Activated CD4-positive, alpha-beta T cell treated with anti-CD3 and anti-CD28 coated beads, Interleukin-2, amount 10 ng/mL, durations not matched to agents 24 days and 14 days (primary cell): ENCODE measurements at places on chromosomes 4 and X.

DNA sequence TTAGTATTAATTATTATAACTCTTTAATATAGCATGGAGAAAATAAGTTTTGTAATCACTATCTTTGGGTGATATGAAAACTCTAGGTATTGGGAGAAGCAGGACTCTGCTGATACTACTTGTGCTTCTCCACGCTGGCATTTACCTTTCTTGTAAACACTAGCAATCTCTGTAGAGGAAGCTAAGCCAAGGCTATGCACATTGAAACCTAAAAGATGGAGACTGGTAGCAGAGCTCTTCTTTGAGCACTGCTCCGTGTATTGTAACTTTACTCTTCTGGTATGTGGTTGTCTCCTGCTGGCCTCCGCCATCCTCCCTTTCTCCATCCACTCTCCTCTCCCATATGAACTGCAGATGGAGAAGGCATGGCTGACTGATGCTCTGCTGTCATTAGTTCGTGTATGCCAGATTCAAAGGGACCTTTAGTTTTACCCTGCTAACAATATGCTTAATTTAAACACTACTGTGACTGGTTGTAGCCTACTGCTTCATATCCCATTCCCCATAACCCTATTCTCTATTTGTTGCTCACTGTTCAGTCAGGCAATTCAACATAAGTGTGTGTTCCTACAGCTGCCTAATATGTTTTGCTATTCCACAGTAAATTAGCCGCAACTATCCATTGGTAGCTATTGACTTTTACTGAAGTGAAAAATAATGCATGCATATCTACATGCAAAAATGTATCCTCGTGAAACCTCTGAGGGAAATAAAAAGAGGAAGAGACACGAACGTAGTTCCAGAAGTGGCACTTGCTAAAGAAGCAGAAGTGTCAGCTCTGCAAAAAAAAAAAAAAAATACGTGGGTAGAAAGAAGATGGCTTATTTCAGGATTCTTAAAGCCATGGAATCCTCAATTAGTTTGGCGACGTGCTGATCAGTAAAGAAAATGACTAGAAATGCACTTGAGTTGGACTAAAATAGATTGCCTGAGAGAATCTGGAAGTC is 55.6 kb upstream of the CCSER1 start:
- no peak for DNase-seq

DNA sequence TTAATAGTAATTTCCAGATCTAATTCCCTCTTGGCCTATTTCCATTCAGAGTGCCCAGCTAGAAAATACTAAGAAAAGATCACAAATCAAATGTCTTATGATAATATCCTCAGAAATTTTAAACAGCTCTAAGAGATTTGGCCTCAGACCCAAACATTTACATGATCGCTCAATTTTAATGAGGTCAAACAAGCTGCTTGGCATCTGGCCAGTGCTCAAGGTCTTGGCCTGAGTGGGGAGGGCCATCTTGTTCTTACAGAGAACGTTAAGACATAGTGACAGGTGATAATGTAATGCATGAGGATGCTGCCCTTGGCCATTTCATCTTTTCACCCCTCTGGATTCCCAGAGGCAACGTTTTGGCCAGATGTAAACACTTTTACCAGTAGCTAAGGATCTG is 159.2 kb upstream of the SLC7A11 start:
- no peak for DNase-seq

- no peak for DNase-seq
These were observed 410.1 kb downstream of the HNRNPD start for GRCh38 chr4:81963763-81964020.

- DNase-seq = no peak
These were observed 312.5 kb upstream of the HS3ST1 start for GRCh38 chr4:11741190-11741652.

- DNase-seq = no peak
These were observed 113.0 kb upstream of the SH3RF1 start for GRCh38 chr4:169383724-169384123.

DNA sequence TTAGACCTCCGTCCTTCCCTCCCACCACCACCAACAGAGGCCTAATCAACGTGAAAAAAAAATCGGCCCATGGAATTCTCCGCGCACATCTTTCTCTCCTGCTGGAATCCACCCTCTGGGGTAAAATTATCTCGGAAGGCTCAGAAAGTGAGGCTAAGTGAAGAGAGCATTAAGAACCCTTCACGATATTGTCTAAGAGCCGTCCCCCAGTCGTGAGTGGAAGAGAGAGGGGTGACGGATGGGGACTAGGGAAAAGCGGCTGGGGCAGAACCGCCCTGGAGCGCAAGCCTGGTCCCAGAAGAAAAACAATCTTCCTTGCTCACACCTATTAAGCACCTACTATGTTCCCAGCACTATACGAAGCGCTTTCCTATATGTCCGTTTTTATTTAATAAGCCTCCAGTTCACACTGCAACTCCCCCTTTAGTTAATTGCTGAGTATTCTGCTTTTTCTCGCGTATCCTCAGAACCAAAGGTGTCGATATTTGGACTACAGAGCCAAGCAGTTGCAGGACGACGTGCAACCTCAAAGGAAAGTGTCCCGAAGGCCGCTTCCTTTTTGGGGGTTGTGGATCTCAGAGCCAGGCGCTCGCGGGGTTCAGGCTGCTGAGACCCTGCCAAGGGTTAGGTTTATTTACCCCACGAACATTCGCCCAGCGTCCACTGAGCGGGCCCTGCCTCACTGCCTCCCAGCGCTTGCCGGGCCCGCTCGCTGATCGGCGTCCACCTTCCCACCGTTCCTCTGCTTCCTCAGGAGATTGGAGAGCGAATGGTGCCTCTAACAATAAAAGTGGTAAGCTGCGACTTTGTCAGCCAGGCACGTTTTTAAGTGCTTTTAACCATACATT is 889 bp downstream of the MGARP start:
- no peak for DNase-seq

DNA sequence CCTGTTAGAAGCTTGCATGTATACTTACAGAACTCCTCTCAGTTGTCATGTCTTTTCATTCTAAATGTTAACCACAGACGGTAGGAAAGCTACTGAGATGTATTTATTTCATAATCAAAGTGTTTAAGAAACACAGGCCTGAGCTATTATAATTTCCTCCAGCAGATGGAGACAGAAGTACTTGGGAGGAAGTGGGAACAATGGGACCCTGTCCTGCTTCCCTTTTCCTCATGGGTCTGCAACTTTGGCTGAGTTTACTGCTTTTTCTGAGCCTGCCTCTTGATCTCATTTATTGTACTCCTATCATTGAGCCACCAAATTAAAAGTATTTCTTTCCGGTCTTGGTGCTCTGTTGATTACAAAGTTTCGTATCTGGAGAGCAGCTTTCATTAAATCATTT is 67.7 kb upstream of the SPANXN2 start:
- DNase-seq = no peak

- DNase-seq = no peak
These were observed 2.4 kb downstream of the SORBS2 start for GRCh38 chr4:185809533-185810071.

DNA sequence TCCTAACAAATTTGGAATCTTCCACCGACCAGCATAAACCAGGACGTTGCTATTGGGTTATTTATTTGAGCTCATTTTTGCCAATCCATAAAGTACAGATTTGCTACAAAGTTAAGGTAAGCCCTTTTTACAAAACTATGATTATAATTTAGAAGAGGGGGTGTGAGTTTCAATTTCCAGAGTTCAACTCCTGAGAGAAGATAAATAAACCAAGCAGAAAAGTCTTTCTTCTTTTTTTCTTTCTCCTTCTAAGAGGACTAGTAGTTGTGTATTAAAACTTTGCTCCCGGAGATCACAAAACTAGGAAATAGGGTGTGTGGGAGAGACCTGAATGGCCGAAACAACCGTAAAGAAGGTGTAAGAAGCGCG is 2.6 kb downstream of the PITX2 start:
- DNase-seq = no peak

DNA sequence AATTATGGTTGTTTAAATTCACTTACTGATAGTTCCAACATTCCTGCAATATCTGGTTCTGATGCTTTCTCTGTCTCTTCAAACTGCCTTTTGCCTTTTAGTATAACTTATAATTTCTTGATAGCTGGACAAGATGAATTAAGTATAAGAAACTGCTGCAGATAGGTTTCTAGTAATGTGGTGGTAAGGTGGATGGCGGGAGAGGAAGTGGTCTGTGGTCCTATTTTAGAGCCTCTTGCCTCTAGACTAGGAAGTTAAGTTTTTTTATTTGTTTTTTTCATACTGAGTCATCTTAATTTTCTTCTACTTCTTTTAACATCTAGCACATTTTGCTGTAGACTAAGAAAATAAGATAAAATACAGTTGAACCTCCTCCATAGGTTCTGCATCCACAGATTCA is 310.0 kb downstream of the SLITRK2 start:
- no peak for DNase-seq

- no peak for DNase-seq
These were observed 72.8 kb downstream of the GRXCR1 start for GRCh38 chr4:42965326-42965725.
